ENCODE measurements at places on chromosomes 1 and 21.

GRCh38 chr1:172970186-172970585, 80.6 kb downstream of the TNFSF18 start:
- DNase-seq = no peak

GRCh38 chr1:154749078-154749760, 120.9 kb downstream of the KCNN3 start:
- DNase-seq = no peak

- DNase-seq = no peak
Measured at GRCh38 chr1:87402241-87403002, 73.7 kb downstream of the LMO4 start.

GRCh38 chr1:197544130-197544529, 231.2 kb downstream of the DENND1B start:
- no peak for DNase-seq

- DNase-seq = no peak
Measured at GRCh38 chr1:54489627-54490250, 58.3 kb upstream of the ACOT11 start.
